Glomerular endothelial cell (primary cell): ENCODE measurements at places on chromosomes 13 and 19. TPM values are rescaled to one million over a fixed set of nuclear protein-coding genes. Genes with fewer than 3 reads are reported as not detected.

Gene GARIN5A
- total RNA-seq: 0.39 TPM in 1 of 2 replicates, not detected in the other

Gene IQCN
- 0.92 and 2.4 TPM in 2 replicates for total RNA-seq

Gene PGLYRP2
- total RNA-seq: 0.29 TPM in 1 of 2 replicates, not detected in the other

Gene SEMA6B
- total RNA-seq: 316 and 446 TPM in 2 replicates

Gene ETV2
- 0.70 and 2.3 TPM in 2 replicates for total RNA-seq

Gene SLC25A41
- 0.70 TPM in 1 of 2 replicates, not detected in the other for total RNA-seq

Gene UBL3
- 13.7 and 14.1 TPM in 2 replicates for total RNA-seq

Gene ANKRD24
- total RNA-seq: 0.05 and 2.1 TPM in 2 replicates

Gene IZUMO2
- total RNA-seq: not detected in 2 replicates

Gene IGFL3
- total RNA-seq: not detected in 2 replicates
